ENCODE measurements at places on chromosomes 6 and 20.

DNA sequence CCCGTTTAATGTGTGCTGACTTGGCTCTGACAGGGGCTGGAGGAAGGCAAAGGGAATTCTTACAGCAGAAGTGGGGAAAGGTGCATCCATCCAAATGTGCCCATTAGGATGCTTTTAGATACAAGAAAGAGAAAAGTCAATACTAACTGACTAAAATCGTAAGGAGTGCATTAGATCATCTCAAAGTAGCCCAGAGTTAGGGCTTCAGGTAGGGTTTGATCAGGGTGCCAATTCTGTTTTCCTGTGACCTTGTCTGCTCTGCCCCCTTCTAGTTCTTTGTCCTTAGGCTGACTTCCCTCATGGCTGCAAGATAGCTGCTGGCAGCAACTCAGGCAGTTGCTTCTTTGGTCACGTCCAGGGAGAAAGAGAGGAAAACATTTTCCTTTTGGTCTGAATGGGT lies 240.8 kb downstream of the CDC5L start:
- no peak for DNase-seq

GRCh38 chr6:139277587-139277986 lies 14.2 kb downstream of the TXLNB start:
- no peak for DNase-seq

- DNase-seq, result no peak
Observed at GRCh38 chr20:62666736-62667529, 24.6 kb downstream of the SLCO4A1 start.

GRCh38 chr20:60453388-60454246 lies 495.4 kb downstream of the CDH26 start:
- no peak for DNase-seq

- DNase-seq, result no peak
Observed at GRCh38 chr20:10250902-10251301, 32.3 kb downstream of the SNAP25 start.

DNA sequence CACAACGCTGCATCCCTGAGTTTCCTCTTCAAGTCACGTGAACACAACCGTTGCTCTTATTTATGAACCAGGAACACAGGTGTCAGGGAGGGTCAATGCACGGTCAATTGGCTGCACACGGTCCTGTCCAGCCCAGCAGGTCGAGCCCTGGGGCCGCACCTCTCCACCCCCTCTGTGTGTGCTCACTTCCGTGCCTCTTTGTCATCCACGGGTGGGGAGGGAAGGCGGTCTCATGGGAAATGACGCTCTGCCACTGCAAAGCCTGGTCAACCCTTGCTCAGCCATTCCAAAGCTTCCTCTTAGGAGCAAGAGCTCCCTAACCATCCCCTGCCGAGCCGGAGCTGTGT lies 38.7 kb downstream of the DACT2 start:
- DNase-seq, result no peak

DNA sequence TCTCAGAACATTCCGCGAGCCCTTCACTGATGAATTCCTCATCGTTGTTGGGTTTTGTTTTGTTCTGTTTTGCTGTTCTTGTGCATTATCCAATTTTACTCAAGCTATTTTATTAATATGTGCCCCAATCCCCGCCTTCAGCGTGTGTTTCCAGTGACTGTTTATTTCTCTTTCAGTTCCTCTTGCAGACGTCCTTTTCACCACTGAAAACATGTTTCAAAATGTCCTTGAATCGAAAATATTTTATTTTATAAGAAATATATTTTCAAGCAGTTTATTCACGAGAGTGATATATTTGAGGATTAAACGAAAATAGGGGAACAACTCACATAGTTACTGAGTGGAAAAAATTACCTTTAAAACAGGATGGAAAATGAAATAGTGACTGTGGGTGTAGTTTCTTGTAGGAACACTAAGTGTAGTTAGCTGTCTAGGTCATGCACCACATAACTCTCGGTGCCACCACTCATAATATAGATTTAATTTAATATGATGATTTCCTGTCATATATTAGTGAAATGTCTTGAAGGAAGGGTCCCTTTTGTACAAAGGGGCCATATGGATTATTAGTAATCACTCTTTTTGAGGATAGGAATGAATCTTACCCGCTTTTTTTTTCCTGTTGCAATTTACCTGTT lies 45.3 kb upstream of the HDDC2 start:
- DNase-seq, result no peak

DNA sequence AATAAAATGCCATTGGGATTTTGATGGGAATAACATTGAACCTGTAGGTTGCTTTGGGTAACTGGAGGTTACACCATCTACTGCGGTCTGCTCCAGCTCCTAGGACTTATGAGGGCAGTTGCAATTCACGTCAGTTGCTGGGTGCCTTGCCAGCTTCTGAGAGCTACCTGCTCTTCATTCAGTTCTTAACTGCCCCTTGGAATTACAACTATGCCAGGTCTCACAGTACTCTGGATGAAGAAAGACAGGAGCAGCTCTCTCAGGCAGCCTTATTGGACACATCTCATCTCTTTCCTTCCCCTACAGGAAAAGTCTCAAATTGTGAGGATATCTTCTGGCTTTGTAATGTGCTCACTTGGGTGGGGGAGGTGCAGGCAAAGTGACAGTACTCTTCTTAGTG lies 1643.3 kb downstream of the GRIK2 start:
- DNase-seq, result no peak

- DNase-seq, result no peak
Observed at GRCh38 chr20:45034436-45034835, 66.5 kb downstream of the KCNS1 start.

DNA sequence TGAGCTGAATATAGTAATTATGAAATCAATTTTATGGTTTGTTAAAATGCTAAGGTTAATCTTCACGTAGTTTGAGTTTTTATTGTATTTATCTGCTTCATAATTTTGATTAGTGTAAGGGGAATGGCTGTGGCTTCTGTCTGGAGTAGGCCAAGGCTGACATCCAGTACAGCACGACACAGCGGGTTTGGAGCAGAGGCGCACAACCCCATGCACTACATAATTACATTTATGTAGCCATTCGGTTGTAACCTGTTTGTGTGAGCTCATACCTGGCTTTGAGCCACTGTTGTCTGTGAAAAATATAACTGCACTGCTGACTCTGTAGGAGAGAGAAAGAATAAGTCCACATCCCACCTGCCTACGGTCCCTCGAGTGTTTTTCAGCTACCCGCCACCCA lies 615.5 kb downstream of the EYS start:
- DNase-seq, result peak; percentile 50

DNA sequence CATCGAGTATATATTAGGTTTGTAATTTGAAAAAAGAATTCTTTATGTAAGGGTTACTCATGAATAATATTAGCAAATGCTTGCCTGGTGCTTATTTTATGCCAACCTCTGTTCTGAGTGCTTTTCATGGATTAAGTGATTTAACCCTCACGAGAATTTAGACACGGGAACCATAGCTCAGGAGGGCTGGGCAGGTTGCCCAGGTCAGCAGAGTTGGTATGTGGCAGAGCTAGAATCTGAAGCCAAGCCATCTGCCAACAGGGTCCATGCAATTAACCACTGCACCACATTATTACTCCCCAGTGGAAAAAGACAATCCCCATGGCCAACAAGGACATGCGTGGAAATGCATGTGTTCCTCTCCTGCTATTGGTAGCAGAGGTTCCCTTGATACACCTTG lies 345.6 kb downstream of the CDC5L start:
- DNase-seq, result no peak

DNA sequence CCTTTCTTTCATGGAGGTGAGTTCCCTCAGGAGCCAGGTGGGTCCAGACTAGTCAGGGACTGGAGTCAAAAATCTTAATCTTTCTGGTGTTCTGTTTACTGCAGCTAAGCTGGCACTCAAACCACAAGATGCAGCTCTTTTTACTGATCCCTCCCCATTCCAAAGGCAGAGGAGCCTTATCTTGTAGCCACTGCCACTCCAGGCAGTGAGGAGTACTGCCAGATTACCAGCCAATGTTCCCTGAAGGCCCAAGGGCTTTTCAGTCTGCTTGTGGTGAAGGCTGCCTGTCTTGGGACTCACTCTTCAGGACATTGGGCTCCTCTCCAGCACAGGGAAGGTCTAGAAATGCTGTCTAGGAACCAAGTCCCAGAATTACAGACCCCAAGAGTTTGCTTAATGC lies 490.4 kb upstream of the ADGRB3 start:
- no peak for DNase-seq

GRCh38 chr20:37123441-37123840 lies 27.6 kb upstream of the RBL1 start:
- no peak for DNase-seq

- DNase-seq, result no peak
Observed at GRCh38 chr6:76742919-76743318, 670.5 kb upstream of the IMPG1 start.

GRCh38 chr20:21503345-21503744 lies 10.5 kb downstream of the NKX2-2 start:
- no peak for DNase-seq

DNA sequence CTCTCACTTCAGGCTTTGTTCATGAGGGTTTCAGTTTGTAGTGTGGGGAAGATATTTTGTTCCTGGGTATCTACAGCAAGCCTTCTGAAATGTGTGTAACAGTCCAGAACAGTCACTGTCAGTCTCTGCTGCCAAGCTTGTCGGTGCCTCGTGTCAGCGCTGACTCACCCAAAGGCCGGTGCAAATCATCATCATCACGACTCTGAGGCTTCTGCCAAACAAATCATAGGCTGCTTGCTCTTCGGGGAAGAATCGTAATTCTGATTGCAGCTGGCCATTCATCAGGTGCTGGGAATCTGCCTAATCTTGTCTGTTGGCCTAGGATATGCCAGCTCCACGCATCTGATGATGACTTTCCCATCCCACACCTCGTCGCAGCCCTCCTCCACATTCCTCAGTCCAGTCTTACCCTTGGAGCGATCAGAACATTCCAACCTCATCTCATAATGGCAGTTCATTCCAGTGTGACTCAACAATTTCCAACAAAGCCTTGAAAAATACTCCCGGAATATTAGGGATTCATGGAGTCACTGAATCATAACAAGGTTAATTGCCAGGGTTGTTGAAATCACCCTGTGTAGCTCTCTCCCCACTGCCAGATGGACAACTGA lies 40.9 kb downstream of the ALDH8A1 start:
- no peak for DNase-seq

GRCh38 chr20:43962530-43962929 lies 47.9 kb downstream of the TOX2 start:
- DNase-seq, result no peak

GRCh38 chr6:53361549-53362031 lies 12.8 kb upstream of the ELOVL5 start:
- no peak for DNase-seq

GRCh38 chr6:32933661-32934085 lies 7.2 kb downstream of the HLA-DMB start:
- DNase-seq, result no peak

DNA sequence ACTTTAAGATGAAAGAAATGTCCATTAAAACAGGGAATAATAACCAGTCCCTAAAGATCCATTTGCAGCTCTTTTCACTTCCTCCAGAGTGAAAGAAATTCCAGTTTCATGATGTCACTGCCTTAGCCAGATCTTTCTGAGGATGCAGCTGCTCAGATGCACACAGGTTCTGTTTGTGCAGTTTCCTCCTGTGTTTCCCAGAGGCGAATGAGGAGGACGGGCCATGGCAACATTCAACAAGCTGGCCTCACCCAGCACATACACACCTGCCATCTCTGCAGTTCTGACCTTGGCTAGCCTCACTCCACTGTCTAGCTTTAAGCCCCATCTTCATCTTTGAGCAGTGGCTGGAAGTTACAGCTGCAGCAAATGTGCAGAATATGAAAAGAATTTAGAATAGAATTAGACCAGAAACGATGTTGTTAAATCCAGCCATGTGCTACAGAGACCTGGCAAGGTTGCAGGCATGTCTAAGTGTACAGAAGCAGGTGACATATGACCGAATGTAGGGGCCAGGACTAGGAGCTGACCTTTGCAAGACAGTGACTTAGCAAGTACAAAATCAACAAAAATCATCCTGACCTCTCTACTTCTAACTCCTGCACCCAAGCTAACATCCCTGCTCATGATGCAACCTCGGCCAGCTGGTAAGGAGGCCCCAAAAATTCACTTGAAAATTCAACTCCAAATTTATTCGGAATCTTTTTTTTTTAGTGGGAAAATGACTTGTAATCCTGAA lies 35.0 kb downstream of the FAM50B start:
- no peak for DNase-seq

GRCh38 chr20:2006452-2007361 lies 12.8 kb upstream of the PDYN start:
- no peak for DNase-seq

DNA sequence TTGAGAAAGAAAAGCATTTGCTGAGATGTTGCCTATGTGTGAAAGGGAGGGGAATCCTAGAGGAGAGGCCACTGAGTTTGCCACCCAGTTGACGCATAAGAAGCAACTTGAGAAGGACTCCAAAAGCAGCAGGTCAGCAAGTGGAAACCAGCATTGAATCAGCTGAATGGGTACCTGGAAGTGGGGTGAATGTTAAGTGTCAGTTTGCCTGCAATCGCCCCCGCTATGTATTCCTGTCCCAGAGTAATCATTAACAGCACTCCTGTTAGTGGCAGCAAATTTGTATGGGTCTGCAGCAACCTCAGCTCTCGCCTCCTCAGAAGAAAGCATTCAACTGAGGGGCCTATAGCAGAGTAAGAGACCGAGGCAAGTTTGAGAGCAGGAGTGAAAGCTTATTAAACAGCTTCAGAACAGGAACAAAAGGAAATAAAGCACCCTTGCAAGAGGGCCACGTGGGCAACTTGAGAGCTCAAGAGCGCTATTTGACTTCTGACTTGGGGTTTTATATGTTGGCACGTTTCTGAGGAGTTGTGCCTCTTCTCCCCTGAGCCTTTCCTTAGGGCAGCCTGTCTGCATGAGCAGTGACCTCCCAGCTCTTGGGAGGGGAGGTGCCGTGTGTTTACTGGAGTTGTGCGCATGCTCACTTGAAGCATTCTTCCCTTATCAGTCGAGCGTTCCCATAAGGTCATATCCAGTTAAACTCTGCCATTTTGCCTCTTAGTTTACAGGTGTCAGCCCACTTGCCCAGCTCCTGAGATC lies 122.6 kb upstream of the PHACTR1 start:
- no peak for DNase-seq

GRCh38 chr6:15621203-15622044 lies 41.4 kb downstream of the DTNBP1 start:
- DNase-seq, result no peak

DNA sequence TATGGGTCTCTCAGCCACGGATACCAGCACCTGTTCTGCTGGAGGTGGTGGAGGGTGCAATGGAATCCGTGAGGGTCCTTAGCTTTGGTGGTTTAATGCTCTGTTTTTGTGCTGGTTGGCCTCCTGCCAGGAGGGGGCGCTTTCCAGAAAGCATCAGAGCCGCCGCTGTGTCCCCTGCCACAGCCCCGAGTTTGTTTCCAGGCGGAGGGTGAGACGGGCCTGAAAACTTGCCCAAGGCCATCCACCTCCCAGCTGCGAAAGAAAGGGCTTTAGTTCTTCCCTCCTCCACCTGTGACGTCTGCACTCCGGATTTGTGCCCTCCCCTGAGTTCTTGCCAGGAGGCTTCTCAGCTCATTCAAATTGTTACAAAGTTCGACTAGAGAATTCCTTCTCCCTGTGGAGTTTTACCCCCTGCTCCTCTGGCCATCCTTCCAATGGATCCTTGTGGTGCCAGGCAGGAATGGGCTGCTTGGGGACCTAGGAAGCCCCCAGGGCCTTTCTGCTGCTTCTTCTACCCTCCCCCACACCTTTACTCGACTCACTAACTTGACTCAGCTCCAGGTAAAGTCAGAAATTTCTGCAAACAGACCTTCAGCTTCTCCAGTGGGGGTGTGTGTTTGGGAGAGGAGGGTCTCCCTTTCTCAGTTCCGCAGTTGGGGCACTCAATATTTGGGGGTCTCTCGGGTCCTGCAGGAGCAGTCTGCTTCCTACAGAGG lies 873.7 kb downstream of the KIF16B start:
- no peak for DNase-seq

GRCh38 chr6:15378272-15378671 lies 132.4 kb downstream of the JARID2 start:
- DNase-seq, result no peak
